Left renal cortex interstitium (tissue), 4 donors: ENCODE measurements at places on chromosomes 1 and 21. TPM values are rescaled to one million over a fixed set of nuclear protein-coding genes. Genes with fewer than 3 reads are reported as not detected.

The ITGB2 gene
- 9.2 TPM for polyA plus RNA-seq

The GUCA2A gene
- not detected for polyA plus RNA-seq

The ARHGAP29 gene
- 90.7 TPM for polyA plus RNA-seq

The PITHD1 gene
- 65.4 TPM for polyA plus RNA-seq

The C8B gene
- polyA plus RNA-seq, result not detected

The PDZK1 gene
- 161 TPM for polyA plus RNA-seq

The TAS1R1 gene
- polyA plus RNA-seq, result 0.11 TPM

The SPRR4 gene
- polyA plus RNA-seq, result not detected

The OLIG2 gene
- 0.33 TPM for polyA plus RNA-seq

The SEMA6C gene
- 33.3 TPM for polyA plus RNA-seq

The REN gene
- polyA plus RNA-seq, result 88.3 TPM

The C1QC gene
- 9.4 TPM for polyA plus RNA-seq

The S100A7A gene
- not detected for polyA plus RNA-seq

The TBX15 gene
- polyA plus RNA-seq, result 0.34 TPM

The ARTN gene
- 1.9 TPM for polyA plus RNA-seq

The S100B gene
- 2.1 TPM for polyA plus RNA-seq

The KRTAP19-3 gene
- not detected for polyA plus RNA-seq

The RGSL1 gene
- not detected for polyA plus RNA-seq

The MEAF6 gene
- 97.9 TPM for polyA plus RNA-seq

The PLA2G5 gene
- polyA plus RNA-seq, result not detected

The CXADR gene
- 38.4 TPM for polyA plus RNA-seq

The OVAAL gene
- polyA plus RNA-seq, result not detected

The FAM151A gene
- 31.8 TPM for polyA plus RNA-seq

The SHE gene
- polyA plus RNA-seq, result 9.2 TPM

The OR10Z1 gene
- 0.05 TPM for polyA plus RNA-seq

The TDRD5 gene
- 5.5 TPM for polyA plus RNA-seq

The NLRP3 gene
- 2.0 TPM for polyA plus RNA-seq
